Right cardiac atrium (tissue), 5 donors: ENCODE measurements at places on chromosomes 4 and X. TPM values are rescaled to one million over a fixed set of nuclear protein-coding genes. Genes with fewer than 3 reads are reported as not detected.

The ZGRF1 gene
- 2.4 TPM for total RNA-seq

The RBM47 gene
- total RNA-seq = 4.9 TPM

The PNMA6A gene
- total RNA-seq = 2.0 TPM

The CYBB gene
- total RNA-seq = 21.9 TPM

The TRPC5OS gene
- total RNA-seq = 0.40 TPM

The MUC7 gene
- not detected for total RNA-seq

The H2AZ1 gene
- 77.8 TPM for total RNA-seq

The RAB33A gene
- total RNA-seq = 21.9 TPM

The FAT4 gene
- 13.0 TPM for total RNA-seq

The AGTR2 gene
- total RNA-seq = 2.7 TPM

The CLDN22 gene
- not detected for total RNA-seq

The MAGEC1 gene
- total RNA-seq = not detected

The CXCL5 gene
- not detected for total RNA-seq

The C4orf36 gene
- total RNA-seq = not detected

The SLITRK2 gene
- total RNA-seq = 0.74 TPM

The ZNF718 gene
- total RNA-seq = 3.6 TPM

The CXorf65 gene
- total RNA-seq = not detected

The CT45A1 gene
- total RNA-seq = not detected

The TAF7L gene
- not detected for total RNA-seq

The AFM gene
- not detected for total RNA-seq
